Activated naive CD4-positive, alpha-beta T cell (primary cell): ENCODE measurements at places on chromosomes 7 and 10.

GRCh38 chr7:1899951-1900762, 230.1 kb downstream of the ELFN1 start:
- no peak for DNase-seq

GRCh38 chr7:2864999-2865670, 21.0 kb upstream of the GNA12 start:
- peak; percentile 53 for DNase-seq

- DNase-seq: no peak
These were observed 41.6 kb upstream of the FAM20C start for GRCh38 chr7:150811-151221.

GRCh38 chr7:6178298-6179029, 94.0 kb downstream of the CYTH3 start:
- DNase-seq: no peak

- no peak for DNase-seq
These were observed 402.0 kb upstream of the NRG3 start for GRCh38 chr10:81472927-81473470.

GRCh38 chr10:64855941-64856340, 1334.7 kb downstream of the REEP3 start:
- DNase-seq: no peak
